ENCODE measurements at places on chromosomes 3 and 15.

- H3K4me3 ChIP-seq, result no peak overlapping the region
- H3K4me1 ChIP-seq, result no peaks in the 10 kb centered on the region
- no peaks in the 10 kb centered on the region for H3K36me3 ChIP-seq
- H3K27me3 ChIP-seq, result no peaks in the 10 kb centered on the region
- H3K27ac ChIP-seq, result no peak overlapping the region
Measured at GRCh38 chr3:29412110-29412509, 131.2 kb downstream of the RBMS3 start.

GRCh38 chr15:99211926-99212325 lies 37.5 kb downstream of the TTC23 start:
- DNase-seq, result no peak
- no peaks in the 10 kb centered on the region for H3K27me3 ChIP-seq
- no peak overlapping the region for H3K4me3 ChIP-seq
- H3K27ac ChIP-seq, result no peak overlapping the region

GRCh38 chr3:138938877-138939560 lies 7.9 kb downstream of the FOXL2 start:
- H3K36me3 ChIP-seq, result no peaks in the 10 kb centered on the region
- H3K4me3 ChIP-seq, result no peak overlapping the region
- H3K27me3 ChIP-seq, result peaks cover 87% of the 10 kb centered on the region
- no peak overlapping the region for H3K27ac ChIP-seq
- peaks cover 18% of the 10 kb centered on the region for H3K4me1 ChIP-seq

DNA sequence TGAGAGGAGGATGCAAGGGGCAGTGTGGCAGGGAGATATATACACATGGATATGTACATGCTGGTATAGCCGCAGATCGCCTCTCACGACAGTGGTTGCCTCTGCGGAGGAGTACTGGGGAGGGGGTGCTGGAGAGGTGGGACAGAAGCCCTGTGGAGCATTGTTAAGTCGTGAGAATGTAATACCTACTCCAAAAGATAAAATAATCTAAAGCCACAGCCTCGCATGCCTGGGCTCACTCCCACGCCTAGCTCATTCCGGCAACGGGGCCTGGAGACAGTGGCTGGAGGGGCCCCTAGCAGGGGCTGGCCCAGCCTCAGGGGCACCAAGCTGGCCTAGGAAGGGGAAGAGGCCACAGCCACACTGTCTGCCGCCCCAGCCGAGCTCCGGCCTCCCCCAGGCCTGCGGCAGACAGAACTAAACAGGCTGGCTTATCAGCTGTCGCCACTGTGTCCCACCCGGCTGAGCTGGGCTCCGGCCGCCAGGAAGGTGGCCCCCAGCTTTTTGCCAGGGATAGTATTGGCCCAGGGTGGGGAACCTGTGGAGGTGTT lies 65.1 kb upstream of the LCTL start:
- H3K27ac ChIP-seq, result no peak overlapping the region
- H3K36me3 ChIP-seq, result no peaks in the 10 kb centered on the region

GRCh38 chr15:38899300-38899699 lies 334.7 kb upstream of the RASGRP1 start:
- no peak overlapping the region for H3K27ac ChIP-seq
- H3K36me3 ChIP-seq, result no peaks in the 10 kb centered on the region
- no peaks in the 10 kb centered on the region for H3K27me3 ChIP-seq
- DNase-seq, result no peak
- H3K4me1 ChIP-seq, result no peaks in the 10 kb centered on the region

DNA sequence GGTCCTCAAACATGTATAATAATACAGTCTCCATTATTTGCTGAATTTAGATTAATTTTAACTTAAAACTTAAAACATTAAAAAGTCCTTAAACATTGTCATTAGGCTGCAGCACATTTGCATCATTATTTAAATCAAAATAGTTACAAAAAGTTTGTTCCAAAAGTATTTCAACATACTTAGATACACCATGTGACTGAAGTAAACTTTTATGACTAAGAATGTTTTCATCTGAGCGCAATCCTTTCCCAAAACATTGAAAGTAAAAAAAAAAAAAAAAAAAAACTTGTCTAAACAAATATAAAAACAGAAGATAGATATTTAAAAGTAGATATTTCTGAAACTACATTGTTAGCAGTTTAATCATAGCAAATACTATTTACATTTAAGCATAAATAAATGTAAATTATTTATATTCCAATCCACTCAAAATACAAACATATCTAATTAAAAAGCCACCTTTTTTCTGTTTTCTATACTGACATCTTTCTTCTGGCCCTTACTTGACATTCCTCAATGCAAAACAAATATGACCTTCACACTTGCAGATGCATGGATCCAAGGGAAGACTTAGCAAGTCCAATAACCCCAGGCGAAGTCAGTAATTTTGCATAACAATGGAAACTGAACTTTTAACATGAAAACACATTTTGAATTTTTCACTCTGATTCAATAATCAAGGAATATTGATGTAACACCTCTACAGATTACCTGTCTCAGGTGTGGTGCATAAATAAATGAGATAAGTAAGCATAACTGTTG lies 10.3 kb downstream of the FAM227B start:
- H3K27ac ChIP-seq, result no peak overlapping the region
- no peak for DNase-seq
- H3K4me1 ChIP-seq, result no peaks in the 10 kb centered on the region
- peaks cover 16% of the 10 kb centered on the region for H3K36me3 ChIP-seq
- H3K4me3 ChIP-seq, result no peak overlapping the region

DNA sequence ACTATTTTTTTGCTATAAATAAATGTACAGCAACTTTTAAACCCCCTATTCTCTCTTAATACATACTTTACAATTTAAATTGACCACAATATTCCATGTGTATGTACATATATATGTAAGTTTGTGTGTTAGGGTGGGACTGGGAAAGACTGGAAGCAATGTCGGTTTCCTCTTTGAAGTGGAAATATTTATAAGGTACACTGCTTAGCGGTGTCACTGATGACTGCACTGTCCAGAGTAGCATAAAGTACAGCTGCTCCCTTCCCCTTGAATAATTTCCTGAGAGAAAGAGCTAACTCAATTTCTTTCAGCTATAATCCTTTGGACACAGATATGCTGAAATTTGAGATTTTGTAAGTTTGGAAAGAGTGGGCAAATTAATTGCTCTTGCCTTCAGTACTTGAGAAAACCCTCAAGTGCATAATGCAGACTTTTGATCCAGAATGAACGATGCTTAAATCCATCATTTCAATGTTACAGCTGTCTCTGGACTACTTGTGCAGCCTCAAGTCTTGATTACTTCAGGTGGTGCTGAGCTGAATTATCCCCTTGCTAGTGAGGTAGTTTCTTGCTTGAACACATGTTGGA lies 267.0 kb upstream of the CFAP20DC start:
- H3K4me1 ChIP-seq, result peaks cover 2% of the 10 kb centered on the region
- no peaks in the 10 kb centered on the region for H3K36me3 ChIP-seq
- no peak overlapping the region for H3K27ac ChIP-seq
- no peak overlapping the region for H3K4me3 ChIP-seq
- no peak for DNase-seq

- no peaks in the 10 kb centered on the region for H3K27me3 ChIP-seq
- H3K4me1 ChIP-seq, result peaks cover 3% of the 10 kb centered on the region
- no peak overlapping the region for H3K4me3 ChIP-seq
Measured at GRCh38 chr15:65646486-65646885, 24.7 kb downstream of the SLC24A1 start.

DNA sequence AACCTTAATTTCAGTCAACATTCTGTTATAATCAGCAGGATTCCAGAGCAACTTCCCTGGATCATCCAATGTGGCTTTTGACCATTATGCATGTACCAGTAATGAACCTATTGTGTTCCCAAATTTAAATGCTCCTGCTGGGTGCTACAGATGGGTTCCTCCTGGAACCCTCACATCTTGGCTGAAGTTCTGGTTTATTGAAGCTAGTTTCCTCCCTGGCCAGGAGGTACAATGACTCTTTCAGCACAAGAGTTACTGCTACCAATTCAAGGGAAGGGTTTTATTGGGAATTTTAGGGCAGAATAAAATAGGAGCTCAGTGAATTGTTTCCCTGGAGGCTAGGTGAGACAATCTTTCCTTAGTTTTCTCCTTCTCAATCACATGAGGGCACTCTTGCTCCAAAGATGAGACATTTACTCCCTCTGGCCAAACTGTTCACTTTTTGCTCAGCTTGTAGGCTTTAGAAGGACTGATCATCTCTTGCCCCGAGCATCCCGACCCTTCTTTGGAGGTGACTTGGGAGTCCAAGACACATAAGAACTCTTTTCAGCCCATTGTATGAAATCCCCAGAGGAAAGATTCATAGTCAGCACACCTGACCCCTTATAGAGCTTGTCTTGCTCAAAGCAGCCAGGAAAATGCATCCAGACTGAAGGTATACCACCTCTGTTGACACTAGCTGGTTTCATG lies 8.8 kb upstream of the NPHP3 start:
- DNase-seq, result no peak
- no peak overlapping the region for H3K4me3 ChIP-seq
- no peaks in the 10 kb centered on the region for H3K4me1 ChIP-seq
- no peaks in the 10 kb centered on the region for H3K36me3 ChIP-seq
- no peak overlapping the region for H3K27ac ChIP-seq
- H3K27me3 ChIP-seq, result peaks cover 37% of the 10 kb centered on the region

DNA sequence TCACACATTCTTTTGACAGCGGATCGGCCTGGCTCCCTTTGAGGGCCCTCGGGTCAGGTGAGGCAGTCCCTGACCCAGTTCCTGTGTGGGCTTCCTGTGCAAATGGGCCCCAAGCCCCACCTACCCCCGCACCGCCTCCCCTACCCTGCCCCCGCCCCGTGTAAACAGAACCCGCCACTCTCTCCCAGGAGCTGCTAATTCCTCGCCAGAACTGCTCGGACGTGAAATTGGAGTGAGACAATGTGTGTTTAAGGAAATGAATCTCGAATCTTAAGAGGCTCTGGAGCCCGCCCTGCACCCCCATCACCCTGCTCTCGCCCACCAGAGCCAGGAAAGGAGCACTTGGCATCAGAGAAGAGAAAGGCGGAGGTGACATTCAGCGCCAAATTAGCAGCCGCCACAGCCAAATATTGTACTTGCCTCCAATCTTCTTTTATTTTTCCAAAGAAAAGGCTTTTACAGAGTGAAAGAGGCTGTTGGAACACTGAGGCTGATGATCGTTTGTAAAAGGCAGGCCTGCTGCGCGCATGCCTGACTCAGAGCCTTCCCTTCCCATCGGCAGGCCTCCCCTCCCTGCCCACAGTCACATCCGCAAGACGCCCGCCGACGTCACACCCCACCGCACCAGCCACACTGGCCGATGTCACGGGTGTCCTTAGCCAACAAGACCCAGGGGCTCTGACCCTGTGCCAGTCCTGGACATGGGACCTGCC lies 53.1 kb downstream of the CACNA2D2 start:
- DNase-seq, result peak; percentile 68
- H3K4me3 ChIP-seq, result peak overlapping the region; percentile 73
- H3K4me1 ChIP-seq, result peaks cover 2% of the 10 kb centered on the region
- H3K27ac ChIP-seq, result peak overlapping the region; percentile 85

DNA sequence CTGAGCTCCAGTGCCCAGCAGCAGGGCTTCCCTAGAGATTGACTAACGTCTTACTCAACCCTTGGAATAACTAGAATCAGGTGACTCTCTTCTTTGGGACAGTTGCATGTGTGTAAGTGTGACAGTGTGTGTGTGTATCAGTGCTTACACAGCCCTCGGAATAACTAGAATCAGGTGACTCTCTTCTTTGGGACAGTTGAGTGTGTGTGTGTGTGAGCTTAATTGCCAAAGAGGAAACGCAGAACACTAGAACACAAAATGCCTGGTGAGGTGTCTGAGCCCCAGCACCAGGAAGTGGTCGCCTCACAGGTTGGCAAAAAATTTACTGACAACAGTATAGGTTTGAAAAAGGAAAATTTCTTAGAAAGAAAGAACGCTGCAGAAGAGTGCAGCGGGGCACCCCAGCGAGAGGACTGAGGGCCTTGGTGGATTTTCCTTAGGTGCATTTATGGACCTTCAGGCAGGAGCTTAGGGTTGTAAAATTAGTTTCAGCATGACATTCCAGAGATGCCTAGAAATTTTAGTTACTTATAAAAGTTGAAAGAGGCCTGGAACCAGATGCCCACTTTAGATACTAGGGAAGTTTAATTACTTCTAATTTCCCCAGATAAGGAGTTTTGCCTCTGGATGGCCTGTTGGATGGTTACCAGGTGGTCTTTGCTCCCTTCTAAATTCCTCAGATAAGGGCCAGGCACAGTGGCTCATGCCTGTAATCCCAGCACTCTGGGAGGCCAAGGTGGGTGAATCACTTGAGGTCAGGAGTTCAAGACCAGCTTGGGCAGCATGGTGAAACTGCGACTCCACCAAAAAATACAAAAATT lies 3.7 kb upstream of the WDR82 start:
- H3K4me1 ChIP-seq, result peaks cover 37% of the 10 kb centered on the region
- DNase-seq, result no peak
- H3K27me3 ChIP-seq, result no peaks in the 10 kb centered on the region
- peak overlapping the region; percentile 90 for H3K27ac ChIP-seq

GRCh38 chr3:39090922-39091321 lies 16.5 kb downstream of the GORASP1 start:
- H3K4me1 ChIP-seq, result no peaks in the 10 kb centered on the region
- no peaks in the 10 kb centered on the region for H3K27me3 ChIP-seq
- H3K36me3 ChIP-seq, result peaks cover 61% of the 10 kb centered on the region
- no peak for DNase-seq
- no peak overlapping the region for H3K4me3 ChIP-seq
- no peak overlapping the region for H3K27ac ChIP-seq

GRCh38 chr3:134314588-134315285 lies 59.5 kb downstream of the AMOTL2 start:
- H3K4me1 ChIP-seq, result no peaks in the 10 kb centered on the region
- peaks cover 34% of the 10 kb centered on the region for H3K27me3 ChIP-seq
- no peak overlapping the region for H3K27ac ChIP-seq

DNA sequence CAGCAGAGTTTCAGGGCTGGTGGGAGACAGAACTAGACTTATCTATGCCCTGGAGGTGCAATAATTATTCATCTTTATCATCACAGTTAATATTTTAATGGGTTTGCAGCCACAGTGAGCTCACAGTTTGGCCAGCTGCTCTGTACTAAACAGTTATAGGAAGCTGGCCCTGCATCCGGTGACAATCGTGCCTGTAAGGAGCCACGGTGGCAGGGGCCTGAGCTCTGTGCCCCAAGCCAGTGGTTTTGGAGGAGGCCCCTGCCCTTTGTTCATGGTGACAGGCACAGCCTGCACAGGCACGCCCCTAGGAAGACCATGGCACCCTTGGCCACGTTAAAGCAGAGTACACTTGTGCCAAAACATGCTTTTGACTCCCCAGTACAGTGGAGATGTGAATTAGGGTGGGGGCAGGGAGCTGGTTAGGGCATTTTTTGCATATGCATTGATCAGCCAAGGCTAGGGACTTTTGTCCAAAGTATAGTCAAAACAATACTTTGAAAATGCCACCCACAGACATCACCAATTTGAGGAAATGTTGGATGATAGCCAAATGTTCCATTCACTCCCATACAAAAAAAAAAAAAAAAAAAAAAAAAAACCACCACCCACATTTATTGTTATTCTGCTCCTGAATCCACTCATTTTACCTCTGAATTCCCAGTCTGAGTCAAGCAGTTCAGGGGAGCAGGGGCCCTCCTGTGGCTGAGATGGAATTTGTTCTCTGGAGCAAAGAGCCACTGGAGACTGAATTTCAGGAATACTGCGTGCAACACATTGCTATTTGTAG lies 3.4 kb upstream of the RFTN1 start:
- no peak overlapping the region for H3K4me3 ChIP-seq
- peaks cover 60% of the 10 kb centered on the region for H3K4me1 ChIP-seq
- H3K27ac ChIP-seq, result peak overlapping the region; percentile 79
- no peaks in the 10 kb centered on the region for H3K27me3 ChIP-seq

Measured in activated T-helper 2 cell treated with anti-CD3 and anti-CD28 coated beads, Interferon-gamma antibody, Interleukin-2, Interleukin-4, amounts not matched to agents 10 μg/mL and 5 μg/mL and 100 μg/mL, durations not matched to agents 14 hours and 24 hours and 36 hours (primary cell).